ENCODE measurements at places on chromosomes 11 and 22.

- DNase-seq, result no peak
Observed at GRCh38 chr22:28116219-28116673, 197.2 kb upstream of the PITPNB start.

DNA sequence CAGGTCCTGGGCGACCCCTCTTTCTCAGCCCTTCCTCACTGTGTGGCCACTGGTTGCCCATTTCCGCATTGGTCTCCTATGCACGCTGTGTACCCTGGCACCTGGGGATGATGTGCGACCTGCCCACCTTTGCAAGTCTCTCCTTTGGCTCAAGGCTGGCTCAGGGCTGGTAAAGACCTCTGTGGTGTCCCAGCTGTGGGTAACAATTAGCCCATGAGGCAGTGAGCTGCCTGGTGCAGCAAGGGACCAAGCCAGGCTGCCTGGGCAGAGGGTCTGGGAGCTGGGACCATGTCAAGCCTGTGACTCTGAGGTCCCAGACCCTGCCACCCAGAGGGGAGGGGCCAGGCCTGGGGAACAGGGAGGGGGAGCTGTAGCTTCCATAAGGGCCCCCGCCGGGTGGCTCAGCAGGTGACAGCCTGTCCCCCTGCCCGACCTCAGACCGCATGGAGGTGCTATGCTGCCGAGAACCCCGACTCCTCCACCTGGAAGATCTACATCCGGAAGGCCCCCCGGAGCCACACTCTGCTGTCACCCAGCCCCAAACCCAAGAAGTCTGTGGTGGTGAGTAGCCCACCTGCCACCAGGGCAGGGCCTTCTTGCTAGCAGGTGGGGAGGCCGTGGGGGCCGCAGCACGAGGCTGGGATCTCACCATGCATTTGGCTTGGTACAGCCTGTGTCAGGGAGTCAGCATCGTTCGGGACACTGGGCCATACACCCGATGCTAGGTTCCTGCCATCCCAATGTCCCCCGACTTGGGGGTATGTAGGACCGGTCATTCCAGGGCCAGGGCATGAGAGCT, 112.5 kb downstream of the KCNQ1OT1 start:
- DNase-seq, result no peak

DNA sequence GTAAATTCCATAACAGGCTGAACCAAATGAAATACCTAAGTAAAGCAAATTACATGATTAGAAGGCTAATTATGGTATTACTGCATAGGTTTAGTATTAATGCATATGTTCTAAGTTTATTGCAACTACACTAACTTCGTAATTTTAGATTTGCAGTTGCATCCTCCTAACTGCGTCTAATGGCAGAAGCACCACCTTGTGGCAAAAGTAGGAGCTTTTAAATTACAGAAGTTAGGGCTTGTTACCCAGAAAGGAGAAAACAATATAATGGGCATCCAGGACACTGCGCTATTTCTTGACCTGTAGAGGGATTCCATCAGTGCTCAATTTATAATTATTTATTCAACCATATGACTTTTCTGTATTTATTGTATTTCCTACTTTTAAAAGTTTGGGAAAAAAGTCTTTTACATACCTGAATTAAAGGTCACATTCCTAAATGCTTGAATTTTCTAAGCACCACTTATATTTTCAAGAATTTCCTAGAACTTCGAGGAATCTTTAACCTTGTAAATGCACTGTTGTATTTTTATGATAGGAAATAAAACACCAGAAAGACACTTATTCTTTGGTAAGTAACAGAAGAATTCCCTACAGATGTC, 16.3 kb upstream of the GPR83 start:
- no peak for DNase-seq

DNA sequence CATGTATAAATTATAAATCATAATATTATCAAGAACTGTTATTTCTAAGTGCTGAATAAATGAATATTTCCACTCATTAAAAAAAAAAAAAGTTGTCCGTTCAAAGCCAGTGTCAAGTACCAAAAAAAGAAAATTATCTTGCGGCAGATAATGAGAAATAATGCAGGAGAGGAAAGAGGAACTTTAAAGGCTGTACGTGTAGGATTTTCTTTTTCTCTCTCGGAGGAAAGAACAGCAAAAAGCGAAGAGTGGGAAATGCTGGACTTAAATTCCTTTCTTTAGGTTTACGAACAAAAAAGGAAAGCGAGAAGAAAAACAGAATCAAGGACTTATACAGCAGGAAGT, 999 bp upstream of the CCDC83 start:
- no peak for DNase-seq

DNA sequence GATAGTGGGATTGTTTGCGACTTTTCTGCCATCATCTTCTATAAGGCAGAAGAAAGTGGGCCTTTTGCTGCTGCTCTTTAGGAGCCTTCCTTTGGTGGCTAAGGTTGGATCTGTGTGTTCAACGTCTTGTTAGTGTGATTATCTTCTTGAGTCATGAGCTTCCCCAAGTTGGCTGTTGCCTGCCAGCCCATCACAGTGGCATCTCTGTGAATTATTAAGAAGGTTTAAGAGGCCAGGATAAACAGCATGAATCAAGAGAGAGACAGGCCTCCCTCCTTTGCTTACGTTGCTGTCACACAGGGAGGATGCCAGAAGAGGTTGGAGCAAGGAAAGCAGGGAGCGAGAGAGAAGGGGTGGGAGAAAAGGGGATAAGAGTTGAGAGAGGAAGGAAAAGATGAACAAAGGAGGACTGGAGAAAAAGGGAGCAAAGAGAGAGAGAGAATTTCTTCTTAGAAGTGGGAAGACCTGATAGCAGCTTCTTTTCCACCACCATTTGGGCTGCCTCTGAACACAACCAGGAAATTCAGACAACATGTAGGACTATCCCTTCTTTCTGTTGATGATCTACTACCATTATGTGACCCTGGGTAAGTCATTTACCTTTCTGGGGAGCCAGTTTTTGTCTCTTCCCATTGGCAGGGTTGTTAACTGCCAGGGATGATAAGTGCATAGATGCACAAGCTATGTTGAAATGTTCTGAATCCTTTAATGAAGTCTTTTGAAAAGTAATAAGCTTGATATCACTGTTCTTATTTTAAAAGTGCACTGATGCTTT, 126.5 kb downstream of the NAV2 start:
- DNase-seq, result no peak
